CD4-positive, CD25-positive, alpha-beta regulatory T cell (primary cell): ENCODE measurements at places on chromosomes 12 and 14.

DNA sequence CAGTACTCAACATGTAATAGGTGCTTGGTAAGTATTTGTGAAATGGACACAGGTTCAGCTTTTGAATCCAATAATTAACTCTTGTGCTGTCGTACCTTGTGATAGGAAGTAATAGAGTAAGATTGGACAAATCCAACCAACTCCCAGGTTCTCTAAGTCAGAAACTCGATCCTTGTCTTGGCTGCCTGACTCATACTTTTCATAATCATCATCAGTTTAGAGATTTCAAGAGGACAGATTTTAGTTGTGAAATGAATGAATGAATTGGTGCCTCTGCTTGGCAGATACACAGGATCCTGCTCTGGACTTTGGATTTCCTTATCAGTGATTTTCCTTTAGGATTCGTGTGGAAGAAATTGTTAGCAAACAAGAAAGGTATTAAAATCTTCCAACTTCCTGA is 1145.2 kb downstream of the AACS start:
- no peak for DNase-seq

GRCh38 chr14:103544388-103545218 is 15.6 kb downstream of the TRMT61A start:
- no peak for DNase-seq

- peak; percentile 42 for DNase-seq
Measured at GRCh38 chr14:105860615-105861580, 334.5 kb downstream of the TMEM121 start.

DNA sequence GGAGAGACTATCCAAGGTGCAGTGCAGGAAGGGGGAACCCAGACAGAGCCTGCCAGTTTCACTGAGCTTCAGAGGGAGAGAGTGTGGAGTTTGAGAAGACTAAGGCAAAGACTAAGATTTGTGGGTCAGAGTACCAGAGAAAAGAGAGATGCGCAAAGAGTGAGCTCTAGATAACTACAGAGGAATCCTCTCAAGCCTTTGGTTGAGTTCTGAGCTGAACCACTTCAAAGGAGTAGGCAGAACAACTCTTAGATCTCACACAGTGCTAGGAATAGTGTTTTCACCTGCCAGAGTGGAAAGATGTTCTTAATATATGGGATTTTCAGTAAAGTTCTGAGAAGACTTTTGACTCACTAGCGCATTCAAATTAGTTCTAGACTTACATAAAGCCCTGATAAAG is 10.7 kb upstream of the M6PR start:
- DNase-seq, result no peak

DNA sequence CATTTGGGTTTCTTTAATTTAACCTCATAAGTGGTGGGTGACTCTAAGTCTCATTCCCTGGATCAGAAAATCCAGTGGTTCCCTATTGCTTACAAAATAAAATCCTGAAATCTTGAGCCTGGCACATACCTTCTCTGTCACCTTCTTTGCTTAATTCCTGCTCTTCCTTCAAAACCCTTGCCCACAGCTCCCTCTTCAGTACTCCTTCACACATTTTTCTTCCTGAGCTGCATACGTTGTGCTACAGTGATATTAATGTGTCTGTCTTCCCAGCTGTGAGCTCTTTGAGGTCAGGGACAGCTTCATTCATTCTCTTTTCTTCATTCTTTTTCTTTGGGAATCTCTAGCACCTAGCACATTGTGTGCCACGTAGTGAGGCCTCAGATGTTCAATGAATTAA is 9.5 kb downstream of the TSPAN11 start:
- no peak for DNase-seq

DNA sequence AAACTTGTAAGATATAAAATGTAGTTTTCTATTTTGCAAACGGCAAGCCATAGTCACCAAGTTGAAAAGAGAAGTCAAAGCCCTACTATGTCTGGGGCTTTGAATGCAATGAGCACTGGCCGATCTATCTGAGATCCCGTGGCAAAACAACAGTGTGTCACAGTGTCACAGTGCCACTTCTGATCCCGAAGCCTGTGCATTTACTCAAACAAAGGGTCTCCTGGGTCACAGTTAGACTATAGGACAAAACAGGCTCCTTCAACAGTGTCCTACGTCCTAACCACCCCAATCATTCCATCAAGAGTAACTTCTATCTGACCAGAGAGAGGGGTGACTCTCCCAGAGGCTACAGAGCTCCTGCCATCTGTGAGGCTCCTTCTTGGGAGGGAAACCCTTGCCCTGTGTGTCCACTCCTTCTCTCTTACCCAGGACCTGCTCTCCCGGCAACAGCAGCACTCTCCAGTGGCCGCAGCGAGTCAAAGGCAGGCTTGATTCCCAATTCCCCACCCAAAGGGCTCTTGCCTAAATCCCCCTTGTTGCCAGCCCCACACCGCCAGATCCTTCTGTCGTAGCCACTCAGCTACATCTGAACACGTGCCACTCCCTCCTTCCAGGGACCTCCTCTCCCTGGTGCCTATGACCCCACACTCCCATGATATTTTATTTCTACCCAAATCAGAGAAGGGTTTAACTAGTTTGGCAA is 14.0 kb upstream of the SELPLG start:
- DNase-seq, result no peak

DNA sequence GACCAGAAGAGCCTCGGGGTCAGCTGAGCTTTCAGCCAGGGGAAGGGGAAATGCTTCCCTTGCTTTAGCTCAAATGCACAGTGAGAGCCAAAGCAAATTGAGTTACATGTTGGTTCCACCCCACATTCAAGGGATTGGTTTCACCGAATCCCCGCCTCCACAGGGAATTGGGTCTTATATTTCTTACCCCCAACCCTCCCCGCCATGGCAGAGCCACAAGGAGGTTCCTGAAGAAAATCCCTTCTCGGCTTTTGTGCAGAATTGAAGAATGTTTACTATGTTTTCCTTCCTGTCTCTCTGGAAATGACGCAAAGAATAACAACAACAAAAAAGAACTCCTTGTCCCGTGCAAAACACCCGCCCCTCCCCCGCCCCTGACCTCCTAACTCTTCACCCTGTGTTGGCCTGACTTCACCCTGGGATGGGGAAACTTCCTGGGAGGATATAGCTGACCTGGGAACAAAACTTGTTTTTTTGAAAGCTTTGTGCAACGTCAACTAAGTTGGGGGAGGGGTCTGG is 21.9 kb upstream of the CIPC start:
- DNase-seq, result no peak

- peak; percentile 62 for DNase-seq
Measured at GRCh38 chr12:50222275-50222783, 55.2 kb upstream of the CERS5 start.

DNA sequence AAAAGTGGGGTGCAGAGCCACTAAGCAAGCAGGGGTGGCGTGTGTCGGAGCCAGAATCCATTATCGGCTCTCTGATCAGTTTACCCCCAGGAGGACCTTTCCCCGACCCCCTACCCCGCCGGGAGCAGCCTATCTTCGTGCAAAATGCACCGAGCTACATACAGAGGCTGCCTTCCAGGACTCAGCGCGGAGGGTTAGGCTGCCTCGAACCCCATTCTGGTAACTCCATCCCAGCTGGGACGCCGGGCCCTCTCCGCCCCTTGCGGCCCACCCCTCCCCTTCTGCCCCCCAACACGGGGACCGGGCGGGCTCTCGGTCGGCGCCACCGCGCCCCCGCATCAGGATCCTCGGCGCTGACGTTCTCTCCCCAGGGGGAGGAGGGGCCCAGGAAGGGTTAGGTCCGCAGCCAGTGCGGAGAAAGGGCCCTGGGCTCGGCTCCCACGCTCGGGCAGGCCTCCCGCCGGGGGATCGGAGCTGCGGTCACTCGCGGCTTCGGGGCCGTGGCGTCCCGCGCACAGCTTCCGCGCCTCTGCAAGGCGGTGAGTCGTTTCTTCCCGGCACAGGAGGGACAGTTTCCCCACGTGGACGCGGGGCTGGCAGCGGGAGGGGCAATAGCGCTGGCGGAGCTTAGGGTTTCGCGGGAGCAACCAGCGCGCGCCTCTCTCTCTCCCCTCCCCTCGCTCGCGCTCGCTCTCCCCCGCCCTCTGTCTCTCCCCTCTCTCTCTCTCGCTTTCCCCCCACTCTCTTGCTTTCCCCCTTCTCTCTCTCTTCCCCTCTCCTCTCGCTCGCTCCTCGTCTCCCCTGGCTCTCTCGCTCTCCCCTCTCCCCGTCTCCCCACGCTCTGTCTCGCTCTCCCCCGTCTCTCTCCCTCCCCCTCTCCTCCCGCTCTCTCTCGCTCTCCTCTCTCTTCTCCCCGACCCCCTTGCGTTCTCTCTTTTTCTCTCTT is 12.5 kb upstream of the MAP3K9 start:
- peak; percentile 45 for DNase-seq

- DNase-seq, result peak; percentile 40
Measured at GRCh38 chr14:70641548-70642302, at the start of gene TTC9. Gene TTC9, plus strand, starts transcription at chr14:70641916. Its CDS starts 214 bp downstream, at chr14:70642130.

DNA sequence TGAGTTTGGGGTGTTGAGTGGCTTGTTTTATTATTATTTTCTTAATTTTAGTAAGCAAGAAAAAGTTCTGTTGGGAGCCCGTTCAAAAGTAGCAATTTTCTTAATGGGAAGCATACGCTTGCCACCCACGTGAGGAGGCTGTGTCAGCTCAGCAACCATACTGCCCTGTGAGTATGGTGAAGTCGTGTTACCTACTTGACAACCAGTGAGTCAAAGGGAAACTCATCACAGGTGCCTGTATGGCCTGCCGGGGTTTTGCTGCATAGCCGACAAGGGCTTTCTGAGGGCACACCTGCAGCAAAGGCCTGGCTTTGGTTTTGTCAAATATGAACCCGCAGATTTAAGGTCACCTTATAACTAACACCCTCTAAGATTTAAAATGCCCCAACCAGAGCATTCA is 31.1 kb downstream of the PITPNM2 start:
- peak; percentile 92 for DNase-seq

GRCh38 chr14:54354096-54354495 is 42.7 kb upstream of the CDKN3 start:
- no peak for DNase-seq

GRCh38 chr14:94544726-94545125 is 16.5 kb upstream of the SERPINA4 start:
- no peak for DNase-seq

DNA sequence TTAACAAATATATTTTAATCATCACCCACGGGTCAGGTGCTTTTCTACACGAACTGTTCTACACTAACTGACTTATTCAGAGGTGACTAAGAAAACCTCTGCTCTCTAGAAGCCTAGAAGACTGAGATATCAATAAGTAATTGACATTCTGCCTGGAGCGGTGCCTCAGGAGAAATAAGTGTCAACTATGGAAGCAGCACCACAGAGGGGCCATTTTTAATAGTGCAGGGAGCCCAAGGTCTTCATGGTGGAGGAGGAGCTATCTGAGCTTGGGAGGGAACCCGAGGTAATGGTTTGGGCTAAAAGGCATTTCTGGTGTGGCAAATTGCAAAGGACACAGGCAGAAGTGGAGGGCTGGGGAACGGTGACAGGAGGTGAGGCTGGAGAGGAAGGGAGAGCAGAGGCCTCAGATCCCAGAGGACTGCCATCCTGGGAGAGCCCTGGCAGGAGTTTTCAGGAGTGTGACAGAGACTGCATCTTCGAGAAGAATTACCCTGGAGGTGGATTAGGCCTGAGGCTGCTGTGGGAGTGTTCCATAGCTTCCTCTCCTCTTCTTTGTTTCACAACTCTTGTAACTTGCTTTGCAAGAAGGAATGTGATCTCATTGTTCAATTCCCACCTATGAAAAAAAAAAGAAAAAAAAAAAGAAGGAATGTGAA is 123.1 kb downstream of the NPAS3 start:
- DNase-seq, result no peak

DNA sequence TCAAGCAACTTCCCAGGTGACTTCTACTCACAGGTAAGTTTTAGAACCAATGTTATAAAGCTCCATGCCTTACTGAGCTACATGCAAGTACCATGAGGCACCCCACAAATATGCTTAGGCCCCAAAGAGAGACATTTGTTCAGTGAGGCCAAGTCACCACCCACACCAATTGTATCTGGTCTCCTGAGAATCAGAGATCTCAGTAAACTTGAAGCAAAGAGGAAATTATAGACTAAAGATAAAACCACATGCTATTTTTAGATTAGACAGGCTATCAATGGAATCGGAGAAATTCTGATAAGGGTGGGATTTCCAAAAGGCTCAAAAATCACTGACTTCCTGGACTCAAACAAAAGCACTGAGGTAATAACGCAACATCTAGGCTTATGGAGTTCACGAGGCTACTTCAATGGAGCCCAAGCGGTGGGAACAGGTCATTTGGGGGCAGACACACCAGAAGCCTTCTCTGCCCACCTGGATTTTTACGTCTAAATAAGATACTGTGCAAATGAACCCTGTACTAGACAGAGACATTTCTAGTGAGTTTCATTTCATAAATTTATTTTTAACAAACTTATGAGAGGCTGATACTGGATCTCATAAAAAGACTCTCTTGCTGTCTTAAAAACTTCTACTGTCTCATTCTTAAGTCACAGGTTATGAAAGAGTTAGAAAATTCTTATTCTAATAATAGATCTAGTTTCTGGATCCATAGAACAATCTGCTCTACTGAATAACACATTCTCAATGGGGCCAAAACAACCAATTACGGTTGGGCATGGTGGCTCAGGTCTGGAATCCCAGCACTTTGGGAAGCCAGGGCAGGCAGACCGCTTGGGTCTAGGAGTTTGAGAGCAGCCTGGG is 7.7 kb downstream of the SLC15A4 start:
- DNase-seq, result no peak
